ENCODE measurements at places on chromosomes 3 and 15.
A peak's percentile ranks its signal among the peaks of the same experiment; 100 is the strongest.

- DNase-seq, result no peak
Observed at GRCh38 chr15:65762914-65763787, 28.9 kb downstream of the DENND4A start.

- no peak for DNase-seq
Observed at GRCh38 chr3:56157693-56158362, 310.4 kb downstream of the ERC2 start.

DNA sequence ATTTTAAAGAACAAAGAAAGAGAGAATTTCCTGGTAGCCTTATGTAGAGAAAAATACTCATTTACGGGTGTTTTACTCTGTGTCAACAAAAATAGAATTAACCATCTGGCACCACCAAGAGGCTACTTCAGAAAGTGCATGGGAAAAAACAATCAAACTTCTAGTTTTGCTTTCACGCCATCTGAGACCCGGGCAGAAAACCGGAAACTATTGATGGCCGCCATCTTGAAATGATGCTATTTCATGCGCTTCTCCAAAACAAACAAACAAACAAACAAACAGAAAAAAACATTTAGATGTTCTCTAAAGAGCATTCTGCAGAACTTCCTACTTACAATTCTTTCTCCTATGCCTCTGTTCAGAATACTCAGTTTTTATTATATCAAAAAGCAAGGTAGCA lies 49.4 kb upstream of the SYNPR start:
- peak; percentile 27 for DNase-seq

GRCh38 chr15:41971089-41971894 lies 1.1 kb downstream of the EHD4 start:
- DNase-seq, result peak; percentile 12

DNA sequence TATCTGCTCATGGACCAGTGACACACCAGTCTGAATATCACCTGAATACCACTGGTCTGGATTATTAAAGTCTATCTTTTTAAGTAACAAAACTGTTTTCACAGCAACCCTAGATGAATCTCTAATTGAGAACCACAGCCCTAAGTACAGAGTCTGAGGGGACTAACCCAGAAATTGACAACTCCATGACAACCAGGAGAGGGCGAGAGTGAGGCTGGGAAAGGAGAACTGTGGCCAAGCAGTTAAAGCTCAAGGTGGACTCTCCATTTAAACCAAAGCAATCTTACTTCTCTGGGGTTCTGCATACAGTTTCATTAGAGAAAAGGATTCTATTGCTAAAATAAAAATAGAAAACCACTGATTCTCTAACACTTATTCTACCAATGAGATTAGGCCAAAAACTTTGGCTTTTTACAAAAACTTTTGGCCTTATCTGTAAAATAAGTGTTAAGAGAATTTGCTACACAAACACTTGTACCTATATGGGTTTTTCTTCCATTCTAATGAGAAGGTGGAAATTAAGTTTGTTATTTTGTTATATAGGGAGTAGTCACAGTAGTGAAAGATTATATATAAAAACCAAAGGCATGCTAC lies 11.4 kb downstream of the NEK10 start:
- peak; percentile 32 for DNase-seq

GRCh38 chr15:33443708-33444107 lies 132.9 kb downstream of the RYR3 start:
- DNase-seq, result no peak

GRCh38 chr3:150635526-150635925 lies 32.4 kb downstream of the SELENOT start:
- no peak for DNase-seq

- no peak for DNase-seq
Observed at GRCh38 chr3:119289404-119289770, 4.8 kb upstream of the ARHGAP31 start.

- peak; percentile 60 for DNase-seq
Observed at GRCh38 chr15:65286704-65287519, at the start of gene PARP16. Gene PARP16, minus strand, starts transcription at chr15:65286883. Its CDS starts 457 bp downstream, at chr15:65286426.

Measured in fibroblast of the conjunctiva (primary cell).